ENCODE measurements at places on chromosomes 1 and 21.
A peak's percentile ranks its signal among the peaks of the same experiment; 100 is the strongest.

GRCh38 chr1:178101266-178101630, 7.3 kb downstream of the RASAL2 start:
- DNase-seq, result no peak

DNA sequence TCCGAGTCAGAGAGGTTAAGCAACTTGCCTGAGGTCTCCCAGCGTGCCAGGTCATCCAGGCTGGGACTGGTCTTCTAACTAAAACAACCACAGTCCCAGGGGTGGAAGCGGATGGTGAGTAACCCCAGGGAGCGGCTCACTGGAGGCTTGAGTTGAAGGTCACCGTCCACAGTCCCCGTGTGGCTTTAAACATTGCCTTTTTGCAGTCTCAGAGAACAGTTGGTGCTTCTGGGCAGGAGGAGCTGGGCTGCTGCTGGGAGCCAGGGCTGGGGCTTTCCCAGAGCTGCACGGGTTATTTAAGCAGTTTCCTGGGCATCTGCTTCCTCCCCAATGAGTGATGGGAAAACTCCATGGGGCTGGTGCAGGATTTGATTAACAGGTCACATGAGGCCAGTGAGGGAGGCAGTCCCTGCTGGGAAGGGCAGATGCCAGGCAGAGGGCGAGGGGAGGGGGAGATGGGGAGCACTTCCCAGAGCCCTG, 12.3 kb downstream of the ARHGEF10L start:
- no peak for DNase-seq

GRCh38 chr1:210709701-210710100, 381.0 kb downstream of the HHAT start:
- DNase-seq, result no peak

DNA sequence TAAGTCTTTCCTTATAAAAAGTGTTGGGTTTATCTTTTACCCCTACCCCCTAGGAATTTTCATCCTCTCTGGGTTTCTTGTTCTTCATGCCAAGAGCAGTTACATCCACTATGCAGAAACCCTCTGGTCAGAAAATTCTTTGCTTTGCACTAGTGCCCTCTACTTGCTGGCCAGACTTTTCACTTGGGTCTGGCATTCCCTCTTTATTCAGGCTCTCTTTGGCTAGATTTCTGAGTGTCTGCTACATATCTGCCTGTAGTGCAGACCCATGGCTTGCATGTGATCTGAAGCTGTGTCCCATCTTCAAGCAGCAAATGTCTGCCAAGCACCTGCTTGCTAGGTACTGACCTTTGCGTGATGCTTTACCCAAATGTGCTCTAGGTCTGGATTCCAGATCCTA, 237.0 kb downstream of the GPATCH2 start:
- DNase-seq, result no peak

DNA sequence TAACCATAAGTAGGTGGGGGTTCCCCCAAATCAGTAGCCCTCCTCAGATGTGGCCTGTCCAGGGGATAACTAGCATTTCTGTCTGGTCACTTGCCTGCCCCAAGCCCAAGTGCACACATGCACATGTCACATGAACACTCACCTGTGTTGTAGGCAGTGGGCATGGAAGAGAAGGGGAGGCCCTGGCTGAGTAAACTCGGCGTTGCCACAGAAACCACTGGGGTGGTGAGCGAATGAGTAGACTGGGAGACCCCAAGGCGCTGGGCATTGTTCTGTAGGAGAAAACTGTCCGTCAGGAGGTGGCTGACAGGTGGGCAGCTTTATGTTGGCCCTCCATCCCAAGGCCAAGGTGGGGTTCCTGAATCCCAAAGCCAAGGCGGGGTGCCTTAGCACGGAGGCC, 25.6 kb downstream of the MEF2D start:
- no peak for DNase-seq

DNA sequence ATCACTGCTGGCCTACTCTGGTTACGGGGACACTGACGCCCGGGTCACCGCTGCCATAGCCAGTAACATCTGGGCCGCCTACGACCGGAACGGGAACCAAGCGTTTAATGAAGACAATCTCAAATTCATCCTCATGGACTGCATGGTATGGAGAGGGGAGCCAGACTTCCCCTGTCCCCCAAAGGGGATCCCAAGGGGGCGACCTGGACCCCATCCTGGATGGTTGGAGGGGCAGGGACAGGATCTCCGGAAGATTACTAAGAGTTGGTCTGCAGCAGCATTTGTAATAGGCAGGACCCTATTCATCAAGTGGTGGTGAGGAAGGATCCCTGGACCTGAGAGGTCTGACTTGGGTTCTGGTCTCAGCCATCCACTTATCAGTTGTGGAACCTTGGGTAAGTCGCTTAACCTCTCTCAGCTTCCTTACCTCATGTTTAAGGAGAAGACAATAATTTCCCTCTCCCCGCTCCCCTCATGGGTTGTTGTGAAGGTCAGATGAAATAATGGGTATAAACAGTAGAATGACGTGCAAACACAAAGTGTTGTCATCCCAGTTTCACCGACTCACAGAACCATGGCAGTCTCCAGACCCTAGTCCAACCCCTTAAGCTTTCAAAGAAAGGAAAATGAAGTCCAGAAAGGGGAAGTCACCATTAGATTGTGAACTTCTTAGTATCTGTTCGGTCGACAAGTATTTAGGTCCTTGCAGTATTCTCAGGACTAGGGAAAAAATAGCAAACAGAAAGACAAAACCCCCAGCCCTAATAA, 883 bp downstream of the LAMTOR2 start:
- no peak for DNase-seq

DNA sequence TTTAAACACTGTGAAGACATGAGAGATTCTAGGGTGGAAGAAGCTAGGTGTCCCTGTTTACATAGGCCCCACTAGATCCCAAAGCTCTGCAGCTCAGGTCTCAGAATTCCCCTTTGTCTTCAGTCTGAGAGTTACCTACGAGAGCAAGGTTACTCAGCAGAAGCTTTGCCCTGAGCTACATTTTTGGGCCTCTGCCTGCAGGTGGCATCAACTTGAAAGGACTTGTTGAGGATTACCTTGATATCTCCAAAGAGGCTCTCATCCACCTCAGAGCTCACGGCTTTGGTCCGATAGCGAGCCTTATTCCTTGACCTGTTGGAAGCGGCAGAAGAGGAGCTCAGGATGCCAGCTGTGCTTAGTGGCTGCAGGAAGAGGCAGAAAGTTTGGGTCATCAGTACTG, 7.0 kb downstream of the CFAP45 start:
- no peak for DNase-seq

GRCh38 chr1:151435174-151435573, 24.1 kb downstream of the POGZ start:
- no peak for DNase-seq

GRCh38 chr1:29585656-29586055, 349.3 kb downstream of the PTPRU start:
- DNase-seq, result no peak

GRCh38 chr1:109620401-109620791, 759 bp downstream of the AMPD2 start:
- DNase-seq, result no peak

GRCh38 chr21:32182449-32182848, 96.4 kb downstream of the MIS18A start:
- no peak for DNase-seq

DNA sequence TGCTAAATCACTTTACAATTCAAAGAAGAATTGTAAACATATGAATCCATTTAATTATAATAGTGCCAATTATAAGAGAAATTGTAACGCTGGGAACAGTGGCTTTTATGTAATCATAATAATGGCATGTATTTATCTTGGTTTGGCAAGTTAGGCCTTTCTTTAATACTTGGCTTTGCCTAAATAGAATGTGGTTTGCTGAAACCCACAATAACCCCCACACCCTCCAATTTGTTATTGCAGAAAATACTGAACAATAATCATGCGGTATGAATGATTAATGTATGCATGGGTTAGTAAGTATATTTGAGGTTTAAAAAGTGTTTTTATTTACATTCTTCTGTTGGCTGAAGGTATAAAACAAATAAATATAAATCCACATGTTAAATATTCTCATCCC, 138.2 kb downstream of the NFIA start:
- no peak for DNase-seq

- no peak for DNase-seq
Measured at GRCh38 chr21:45105906-45106485, 31.6 kb downstream of the ADARB1 start.

DNA sequence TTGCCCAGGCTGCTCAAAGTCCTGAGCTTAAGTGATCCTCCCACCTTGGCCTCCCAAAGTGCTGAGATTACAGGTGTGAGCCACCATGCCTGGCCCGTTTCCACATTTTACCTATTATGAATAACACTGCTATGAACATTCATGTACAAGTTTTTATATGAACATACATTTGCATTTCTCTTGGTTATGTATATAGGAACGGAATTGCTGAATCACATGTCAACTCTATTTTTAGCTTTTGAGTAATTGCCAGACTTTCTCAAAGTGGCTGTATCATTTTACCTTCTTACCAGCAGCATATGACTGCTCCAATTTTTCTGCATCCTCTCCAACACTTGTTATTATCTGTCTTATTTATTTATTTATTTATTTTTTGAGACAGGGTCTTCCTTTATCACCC, 2.7 kb downstream of the SPATA21 start:
- no peak for DNase-seq

- DNase-seq, result no peak
Measured at GRCh38 chr1:204203206-204203767, 7.0 kb upstream of the KISS1 start.

DNA sequence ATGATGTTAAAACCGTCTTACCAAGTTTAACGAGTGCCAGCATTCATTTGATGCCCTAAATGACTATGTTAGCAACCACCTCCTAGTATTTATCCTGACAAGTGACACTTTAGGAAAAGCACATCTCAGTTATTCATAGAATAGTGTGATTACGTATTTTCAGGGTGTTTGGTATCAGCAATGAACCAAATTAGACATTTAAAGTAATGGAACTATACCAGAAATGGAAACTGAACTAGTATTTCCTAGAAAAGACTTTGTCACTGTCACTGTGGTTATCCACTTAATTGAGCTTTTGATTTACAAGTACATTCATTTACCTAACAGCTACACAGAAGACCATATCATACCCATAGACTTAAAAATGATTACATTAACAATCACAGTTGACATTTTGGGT, 3.6 kb upstream of the IL12RB2 start:
- no peak for DNase-seq

GRCh38 chr1:209370241-209370995, 213.1 kb upstream of the CAMK1G start:
- no peak for DNase-seq

GRCh38 chr1:40980453-40981121, 1.1 kb downstream of the CTPS1 start:
- DNase-seq, result peak; percentile 11

GRCh38 chr1:16996845-16997244, 14.9 kb downstream of the ATP13A2 start:
- no peak for DNase-seq

- no peak for DNase-seq
Measured at GRCh38 chr1:215599418-215600074, 32.4 kb downstream of the KCTD3 start.

DNA sequence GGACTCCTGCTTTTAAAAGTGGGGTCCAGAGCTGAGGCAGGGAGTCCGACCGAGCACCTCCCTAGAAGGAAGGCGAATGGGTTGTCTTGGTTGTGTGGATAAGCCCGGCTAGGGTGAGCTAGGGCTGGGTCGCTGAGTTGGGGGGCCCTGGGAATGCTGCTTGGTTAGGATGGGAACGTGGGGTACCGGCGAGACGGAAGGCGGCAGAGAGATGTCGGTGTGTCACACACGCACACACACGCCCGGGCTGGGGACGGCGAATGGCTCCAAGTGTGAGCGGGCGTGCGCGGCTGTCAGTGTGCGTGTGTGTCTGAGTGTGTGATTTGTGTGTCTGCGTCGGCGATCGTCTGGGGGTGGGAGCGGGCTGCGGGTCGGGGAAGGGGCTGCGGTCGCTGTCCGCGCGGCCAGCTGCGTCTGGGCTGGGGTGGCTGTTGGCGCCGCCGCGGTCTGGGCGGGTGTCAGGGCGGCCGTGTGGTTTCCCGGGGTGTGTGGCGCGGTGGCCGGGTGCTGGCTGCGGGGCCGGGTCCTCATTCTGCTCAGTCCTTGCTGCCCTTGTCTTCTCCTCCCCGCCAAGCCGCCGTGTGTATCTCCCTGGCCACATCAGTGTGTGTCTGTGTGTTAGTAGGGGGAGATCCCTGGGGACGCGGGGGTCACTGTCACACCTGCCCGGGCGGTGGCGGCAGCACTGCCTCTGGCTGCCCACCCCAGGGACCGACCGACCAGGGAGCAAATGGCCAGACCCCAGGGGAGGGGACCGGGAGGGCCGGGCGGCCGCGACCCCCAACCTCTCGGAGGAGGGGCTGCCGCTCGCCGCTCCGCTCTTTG, 1.1 kb downstream of the EFNA3 start:
- no peak for DNase-seq

GRCh38 chr1:203600782-203601513, 25.7 kb upstream of the ATP2B4 start:
- no peak for DNase-seq

GRCh38 chr1:25255706-25256577, 8.7 kb upstream of the RSRP1 start:
- no peak for DNase-seq

DNA sequence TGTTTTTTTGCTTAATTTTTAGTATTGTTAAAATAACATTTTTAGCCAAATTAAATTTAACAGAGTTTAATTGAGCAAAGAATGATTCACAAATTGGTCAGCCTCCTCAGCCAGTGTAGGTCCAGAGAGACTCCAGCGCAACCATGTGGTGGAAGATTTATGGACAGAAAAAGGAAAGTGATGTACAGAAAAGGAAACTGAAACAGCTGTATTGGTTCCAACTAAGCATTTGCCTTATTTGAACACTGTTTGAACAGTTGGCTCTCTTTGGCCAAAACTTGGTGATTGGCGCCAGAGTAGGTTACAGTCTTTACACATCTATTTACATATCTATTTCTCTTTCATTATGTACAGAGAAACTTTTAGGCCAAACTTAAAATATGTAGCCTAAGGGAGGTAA, 19.4 kb downstream of the RPS6KC1 start:
- DNase-seq, result no peak

DNA sequence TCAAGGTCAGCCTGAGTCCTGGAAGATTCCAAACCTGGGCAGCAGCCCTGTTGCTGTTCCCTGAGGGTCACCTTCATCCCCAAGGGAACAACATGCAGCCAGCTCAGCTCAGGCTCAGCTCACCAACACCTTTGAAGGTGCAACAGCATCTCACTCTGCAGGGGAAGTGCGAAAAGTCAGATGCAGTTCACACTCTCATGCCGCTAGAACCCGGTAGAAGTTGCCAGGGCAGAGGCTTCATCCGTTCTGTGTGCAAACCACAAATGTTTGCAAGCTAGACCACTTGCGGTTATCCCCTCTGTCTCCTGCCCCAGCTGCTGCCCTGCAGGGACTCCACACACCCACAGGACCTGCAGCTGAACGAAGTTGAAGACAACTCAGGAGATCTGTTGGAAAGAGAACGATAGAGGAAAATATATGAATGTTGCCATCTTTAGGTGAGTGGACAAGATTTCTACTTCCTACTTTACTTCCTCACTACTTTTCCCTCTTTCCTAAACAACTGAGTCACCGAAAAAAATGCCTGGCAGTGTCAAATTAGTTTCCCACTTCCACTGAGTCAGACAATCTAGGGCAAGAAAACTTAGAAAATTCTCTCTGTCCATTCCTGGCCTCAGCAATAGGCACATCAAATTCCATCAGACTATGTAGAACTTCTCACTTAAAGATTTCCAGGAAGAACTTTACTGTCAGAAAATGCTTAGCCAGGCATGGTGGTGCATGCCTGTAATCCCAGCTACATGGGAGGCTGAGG, 1.8 kb upstream of the FCRL6 start:
- peak; percentile 3 for DNase-seq

- no peak for DNase-seq
Measured at GRCh38 chr1:32736812-32737791, 34.5 kb upstream of the SYNC start.

- DNase-seq, result no peak
Measured at GRCh38 chr1:164592634-164593033, 33.6 kb downstream of the PBX1 start.

GRCh38 chr1:30991862-30992606, 73.5 kb downstream of the PUM1 start:
- DNase-seq, result no peak

All from activated CD8-positive, alpha-beta memory T cell treated with anti-CD3 and anti-CD28 coated beads for 1 hour (primary cell).